Skeletal muscle cell (primary cell): ENCODE measurements at places on chromosomes 1 and 21.
A peak's percentile ranks its signal among the peaks of the same experiment; 100 is the strongest.

- DNase-seq, result no peak
Observed at GRCh38 chr1:50568782-50569181, 145.5 kb upstream of the DMRTA2 start.

DNA sequence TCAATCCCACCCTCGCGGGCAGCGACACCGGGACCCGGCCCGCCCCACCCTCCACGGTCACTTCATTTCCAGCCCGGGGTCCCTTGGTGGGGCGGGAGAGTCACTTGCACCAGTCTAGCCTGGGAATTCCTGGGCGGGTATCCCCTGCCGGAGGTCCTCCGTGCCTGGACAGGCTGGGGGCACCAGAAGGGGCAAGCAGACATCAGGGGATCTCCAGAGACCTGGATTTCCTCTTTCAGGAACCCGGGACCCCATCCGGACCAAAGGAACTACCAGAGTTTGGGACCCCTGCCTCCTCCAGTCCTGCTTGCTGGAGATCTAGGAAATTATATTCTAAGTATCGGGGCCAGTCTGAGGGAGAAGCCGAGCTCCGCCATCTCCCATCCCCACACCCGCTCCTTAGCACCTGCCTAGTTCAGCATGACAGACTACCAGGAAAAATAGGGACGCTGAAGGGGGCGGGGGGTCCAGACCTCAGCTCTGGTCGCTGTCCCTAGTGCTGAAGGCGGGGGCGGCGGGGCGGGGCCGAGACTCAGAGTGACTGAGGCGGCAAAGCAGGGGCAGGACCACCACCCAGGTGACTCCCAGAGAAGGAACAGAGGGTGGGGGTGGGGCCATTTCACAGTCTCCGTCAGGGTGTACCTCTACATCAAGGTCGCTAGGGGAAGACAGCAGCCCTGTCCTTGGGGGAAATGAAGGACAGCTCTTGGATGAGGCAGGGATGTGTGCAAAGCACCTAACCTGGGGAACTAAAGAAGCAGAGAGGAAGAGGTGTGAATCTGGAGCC lies 832 bp downstream of the HCN3 start:
- DNase-seq, result no peak

DNA sequence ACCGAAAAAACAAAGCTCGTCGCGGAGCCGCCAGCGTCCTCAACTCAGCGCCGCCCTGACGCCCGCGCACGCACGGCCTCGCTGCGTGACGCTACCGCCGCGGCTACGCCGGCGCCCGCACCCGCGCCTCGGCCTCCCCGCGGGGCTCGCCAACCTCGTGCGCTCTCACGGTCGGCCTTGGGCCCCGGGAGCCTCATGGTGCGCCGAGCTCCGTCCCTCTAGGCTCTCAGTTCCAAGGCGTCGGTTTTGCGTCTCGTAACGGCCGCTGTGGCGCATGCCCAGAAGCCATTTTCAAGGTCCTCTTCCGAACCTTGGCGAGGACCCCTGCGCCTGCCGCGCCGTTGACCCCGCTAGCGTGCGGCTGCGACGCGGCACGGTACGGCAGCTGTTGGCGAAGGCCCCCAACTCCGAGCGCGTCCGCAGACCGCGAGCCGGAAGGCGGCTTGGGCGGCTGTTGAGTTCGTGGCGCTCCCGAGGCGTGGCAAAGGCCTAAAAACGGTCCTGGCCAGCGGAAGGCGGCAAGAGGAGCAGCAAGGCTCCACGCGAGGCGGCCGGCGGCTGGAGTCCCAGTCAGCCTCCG lies at the start of gene HENMT1:
HENMT1 (minus strand) TSS at position 64 of the 580 bp plus-strand sequence. CDS start 1,209 bp downstream, outside the sequence.
- peak; percentile 21 for DNase-seq

DNA sequence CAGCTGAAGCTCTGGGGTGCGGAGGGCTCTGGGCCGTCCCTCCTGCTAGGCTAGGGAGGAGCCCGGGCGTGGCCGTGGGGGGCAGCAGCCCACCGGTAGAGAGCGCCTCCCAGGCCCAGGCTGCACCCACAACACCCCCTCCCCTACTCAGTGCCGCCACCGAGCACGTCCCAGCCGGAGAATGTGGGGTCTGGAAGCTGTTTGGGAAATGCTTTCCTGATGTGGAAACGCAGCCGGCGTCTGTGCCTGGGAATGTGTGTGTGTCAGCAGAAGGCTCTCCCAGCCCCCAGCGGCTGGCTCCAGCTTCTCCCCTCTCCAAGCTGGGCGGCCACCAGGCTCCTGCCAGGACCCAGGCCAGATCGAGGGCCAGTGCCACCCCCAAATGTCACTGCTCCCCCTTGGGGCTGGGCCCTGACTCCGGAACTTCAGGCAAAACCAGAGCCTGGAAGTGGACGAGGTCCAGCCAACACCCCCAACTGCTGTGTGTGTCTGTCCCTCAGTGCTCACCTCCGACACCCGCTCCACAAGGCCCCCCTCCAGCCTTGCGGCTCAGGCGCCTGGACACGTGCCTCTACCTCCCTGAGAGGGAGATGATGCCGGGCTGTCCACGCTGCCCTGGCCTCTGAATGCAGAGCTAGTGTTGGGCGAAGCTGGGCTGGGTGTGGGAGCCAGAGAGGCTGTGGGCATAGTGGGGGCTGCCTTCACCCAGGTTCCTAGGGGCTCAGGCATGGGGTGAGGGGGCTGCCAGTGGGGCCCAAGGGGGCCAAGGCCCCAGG lies 74.7 kb downstream of the MEGF6 start:
- DNase-seq, result no peak

DNA sequence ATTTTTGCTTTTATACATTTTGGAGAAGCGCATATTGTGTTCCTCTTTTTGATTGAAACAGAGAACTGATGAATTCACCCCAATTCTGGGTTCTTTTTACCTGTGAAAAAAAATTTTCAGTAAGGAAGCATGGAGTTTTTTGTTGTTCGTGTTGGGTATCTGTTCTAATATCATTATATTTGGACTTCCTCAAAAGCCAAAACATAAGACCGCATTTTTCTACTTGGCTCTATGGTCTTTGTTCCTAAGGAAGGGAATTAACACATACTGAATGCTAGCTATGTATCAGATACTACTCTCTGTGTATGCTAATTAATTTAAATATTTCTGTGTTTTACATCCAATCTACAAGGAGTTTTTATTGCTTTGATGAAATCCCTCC lies 12.9 kb downstream of the EPB41 start:
- no peak for DNase-seq

GRCh38 chr1:106406114-106406513 lies 650.4 kb upstream of the PRMT6 start:
- no peak for DNase-seq

- DNase-seq, result no peak
Observed at GRCh38 chr1:42886800-42887199, 40.4 kb downstream of the ZNF691 start.

DNA sequence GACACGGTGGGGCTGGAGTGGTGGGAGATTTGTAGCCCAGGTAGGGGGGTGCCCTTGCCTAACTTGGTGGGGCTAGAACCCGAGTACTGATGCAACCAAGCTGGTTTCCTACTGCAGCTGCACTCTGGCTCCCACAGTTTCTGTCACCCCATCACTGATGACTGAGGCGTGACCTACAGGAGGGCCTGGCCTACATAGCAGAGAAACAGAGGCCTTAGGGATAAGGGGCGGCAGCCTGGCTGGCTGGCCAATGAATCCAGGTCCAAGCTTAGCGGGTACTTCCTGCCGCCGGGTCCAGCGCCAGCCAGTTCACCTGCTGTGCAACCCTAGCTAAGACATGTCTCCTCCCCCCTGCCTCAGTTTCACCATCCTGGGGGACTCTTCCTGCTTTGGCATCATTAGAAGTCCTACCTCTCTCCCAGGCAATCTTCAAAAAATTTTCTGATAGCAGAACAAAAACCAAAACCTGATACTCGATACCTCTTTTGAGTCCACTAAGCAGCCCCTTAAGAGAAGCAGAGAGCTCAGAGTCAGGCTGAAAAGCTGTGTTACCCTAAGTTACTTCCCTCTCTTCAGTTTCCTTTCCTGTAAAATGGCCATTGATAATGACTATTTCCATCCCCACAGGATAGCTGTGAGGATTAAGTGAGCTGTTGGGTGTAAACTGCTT lies 27.3 kb upstream of the RNF19B start:
- no peak for DNase-seq

DNA sequence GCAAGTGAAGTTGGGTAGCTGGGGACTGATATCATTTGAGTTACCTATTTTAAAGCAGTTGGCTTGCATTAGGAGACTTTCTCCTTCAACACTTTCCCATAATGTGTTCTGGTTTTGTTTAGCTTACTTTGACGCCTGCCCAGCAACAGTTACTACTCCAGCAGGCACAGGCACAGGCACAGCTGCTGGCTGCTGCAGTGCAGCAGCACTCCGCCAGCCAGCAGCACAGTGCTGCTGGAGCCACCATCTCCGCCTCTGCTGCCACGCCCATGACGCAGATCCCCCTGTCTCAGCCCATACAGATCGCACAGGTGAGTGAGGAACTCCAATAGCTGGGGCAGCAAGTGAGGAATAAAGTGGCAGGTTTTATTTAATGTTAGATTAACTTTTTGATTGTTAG lies 144.3 kb downstream of the CD247 start:
- DNase-seq, result no peak

DNA sequence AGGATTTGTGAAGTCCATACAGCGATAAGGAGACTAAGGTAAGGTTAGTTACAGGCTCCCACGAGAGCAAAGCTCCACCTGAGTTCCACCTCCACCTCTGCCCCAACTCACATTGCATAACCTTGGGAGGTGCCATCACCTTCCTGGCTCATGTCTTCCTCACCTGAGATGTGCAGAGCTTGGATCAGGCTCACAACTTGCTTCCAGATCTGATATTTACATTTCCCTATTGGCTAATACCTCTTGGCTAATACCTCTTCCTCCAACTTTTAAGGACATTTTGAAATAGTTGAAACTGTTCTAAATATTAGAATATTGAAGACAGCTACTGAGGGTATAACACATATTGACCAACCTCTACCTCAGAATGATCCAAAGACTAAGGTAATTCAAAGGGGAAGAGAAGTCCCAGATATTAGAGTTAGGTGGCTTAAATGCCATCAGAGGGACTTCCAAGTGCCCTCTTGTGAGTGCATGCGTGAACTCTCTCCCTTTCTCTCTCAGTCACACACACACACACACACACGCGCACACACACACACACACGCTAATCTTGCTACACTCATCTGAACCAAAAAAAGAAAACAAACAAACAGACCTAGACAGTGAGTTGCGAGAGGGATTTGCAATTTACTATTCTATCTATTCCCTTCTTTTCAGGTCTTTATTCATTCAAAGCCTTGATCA lies 134.3 kb downstream of the PLPP3 start:
- no peak for DNase-seq

DNA sequence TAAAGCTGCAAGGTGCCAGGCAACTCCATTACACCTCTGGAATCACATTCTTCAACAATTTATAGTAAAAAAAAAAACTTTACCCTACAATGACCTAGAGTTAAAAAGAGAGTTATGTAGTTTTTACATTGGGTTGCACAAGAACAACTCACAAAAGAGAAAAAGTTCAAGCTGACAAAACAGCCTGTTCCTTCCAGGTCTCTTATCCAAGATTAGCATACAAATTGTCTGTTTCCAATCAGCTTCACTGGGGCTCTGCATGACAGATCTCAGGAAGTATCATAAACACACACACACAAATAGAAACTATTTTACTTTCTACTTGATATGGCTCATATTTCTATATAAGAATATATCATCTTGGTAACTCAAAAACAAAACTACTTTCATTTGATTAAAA lies 154.6 kb downstream of the PCNX2 start:
- no peak for DNase-seq

GRCh38 chr1:95176861-95177260 lies 57.1 kb upstream of the RWDD3 start:
- no peak for DNase-seq

GRCh38 chr21:35484851-35485250 lies 435.7 kb upstream of the RUNX1 start:
- no peak for DNase-seq

DNA sequence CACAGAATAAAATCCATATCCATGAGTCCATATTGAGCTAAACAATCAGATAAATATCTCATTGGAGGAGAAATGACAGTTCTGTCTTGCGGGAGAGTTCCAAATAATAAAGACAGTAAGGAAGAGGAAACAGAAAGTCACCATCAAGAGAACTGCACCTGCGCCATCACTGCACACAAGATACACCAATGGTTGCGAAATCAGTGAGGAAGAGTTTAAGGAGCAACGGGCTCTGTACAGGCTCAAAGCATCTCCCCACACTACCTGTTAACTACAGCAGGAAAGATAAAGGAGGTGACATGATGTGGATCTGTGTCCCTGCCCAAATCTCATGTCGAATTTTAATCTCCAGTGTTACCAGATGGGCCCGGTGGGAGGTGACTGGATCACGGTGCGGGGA lies 7.8 kb downstream of the C2CD2 start:
- DNase-seq, result no peak

- DNase-seq, result no peak
Observed at GRCh38 chr1:235129774-235130570, 1.3 kb upstream of the TOMM20 start.
